ENCODE measurements at places on chromosomes 13 and 19.

- no peak for DNase-seq
Observed at GRCh38 chr13:76123548-76123947, 487.4 kb downstream of the LMO7 start.

DNA sequence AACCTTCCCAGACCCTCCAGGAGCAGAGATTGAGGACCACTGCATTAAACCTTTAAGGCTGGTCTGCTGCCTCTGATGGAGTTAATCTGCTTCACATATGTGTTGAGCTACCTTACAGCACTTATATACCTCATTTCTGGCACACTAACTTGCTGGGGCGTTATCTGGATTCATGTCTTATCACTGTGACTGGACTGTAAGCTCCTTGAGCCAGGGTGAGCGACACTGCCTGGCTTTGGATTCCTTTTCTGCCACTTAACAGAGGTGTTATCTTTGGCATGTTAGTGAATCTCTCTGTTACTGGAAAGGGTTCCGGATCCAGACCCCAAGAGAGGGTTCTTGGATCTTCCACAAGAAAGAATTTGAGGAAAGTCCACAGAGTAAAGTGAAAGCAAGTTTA is 69.8 kb upstream of the RGCC start:
- DNase-seq, result no peak

GRCh38 chr13:80979035-80979641 is 638.2 kb upstream of the SPRY2 start:
- peak; percentile 30 for DNase-seq

GRCh38 chr19:3638208-3639193 is 11.9 kb upstream of the CACTIN start:
- no peak for DNase-seq

DNA sequence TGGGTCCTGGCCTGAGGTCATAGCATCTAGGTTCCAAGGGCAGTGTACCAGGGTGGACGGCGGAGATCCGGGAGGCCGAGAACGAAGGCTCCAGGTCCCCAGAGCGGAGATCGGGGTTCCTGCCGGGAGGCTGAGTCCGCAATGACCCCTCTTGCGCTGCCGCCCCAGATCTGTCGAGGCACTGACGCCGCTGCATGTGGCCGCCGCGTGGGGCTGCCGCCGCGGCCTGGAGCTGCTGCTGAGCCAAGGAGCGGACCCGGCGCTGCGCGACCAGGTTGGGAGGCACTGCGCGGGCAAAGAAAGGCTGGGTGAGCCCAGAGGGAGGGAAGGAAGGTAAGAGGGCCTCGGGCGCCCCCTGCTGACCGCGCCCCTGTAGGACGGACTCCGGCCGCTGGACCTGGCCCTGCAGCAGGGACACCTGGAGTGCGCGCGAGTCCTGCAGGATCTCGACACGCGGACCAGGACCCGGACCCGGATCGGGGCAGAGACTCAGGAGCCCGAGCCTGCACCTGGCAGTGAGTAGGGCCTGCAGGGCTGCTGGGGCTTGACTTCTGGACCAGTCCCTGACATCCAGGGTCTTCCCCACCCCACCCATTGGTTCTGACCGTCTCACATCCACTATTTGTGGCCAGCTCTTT is 906 bp downstream of the ANKLE1 start:
- peak; percentile 88 for DNase-seq
